ENCODE measurements at places on chromosomes 2 and 18.

DNA sequence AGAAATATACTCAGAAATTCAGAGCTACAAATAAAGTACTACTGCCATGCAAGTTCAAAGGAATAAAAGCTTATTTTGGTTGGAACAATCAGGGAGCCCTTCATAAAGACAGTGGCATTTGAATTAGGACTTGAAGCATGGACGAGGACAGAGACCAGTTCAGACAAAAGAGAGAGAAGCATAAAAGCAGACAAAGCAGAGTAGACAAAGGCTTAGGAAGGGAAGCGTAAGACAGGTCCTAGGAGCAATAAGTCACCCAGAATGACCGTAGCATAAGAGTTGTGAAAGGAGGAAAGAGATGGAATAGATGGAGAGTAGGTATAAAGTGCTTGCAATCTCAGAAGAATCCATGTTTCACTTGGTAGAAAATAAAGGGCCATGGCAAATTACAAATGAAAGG is 14.0 kb downstream of the PDE1A start:
- no peak for DNase-seq

DNA sequence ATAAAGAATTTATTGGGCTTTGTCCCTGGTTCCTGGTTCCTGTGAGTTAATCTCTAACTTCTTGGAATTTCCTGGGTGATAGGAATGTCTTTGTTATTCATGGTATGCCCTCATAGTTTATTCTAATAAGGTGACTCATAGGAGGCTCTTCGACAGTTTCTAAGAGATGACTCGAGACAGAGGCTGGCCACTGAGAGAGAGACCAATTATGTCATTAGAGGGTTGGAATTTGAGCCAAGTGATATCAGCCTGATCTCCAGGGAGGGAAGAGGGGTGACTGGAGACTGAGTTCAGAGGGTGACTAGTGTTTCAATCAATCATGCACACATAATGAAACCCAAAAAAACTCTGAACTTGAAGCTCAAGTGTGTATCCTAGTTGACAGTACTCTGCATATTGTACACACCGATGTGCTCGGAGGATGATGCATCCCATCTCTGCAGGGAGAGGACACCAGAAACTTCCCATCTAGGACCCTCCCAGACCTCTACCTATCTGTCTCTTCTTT is 185.7 kb downstream of the MTCL1 start:
- no peak for DNase-seq

GRCh38 chr2:7749895-7750559 is 832.8 kb downstream of the RNF144A start:
- DNase-seq: no peak

DNA sequence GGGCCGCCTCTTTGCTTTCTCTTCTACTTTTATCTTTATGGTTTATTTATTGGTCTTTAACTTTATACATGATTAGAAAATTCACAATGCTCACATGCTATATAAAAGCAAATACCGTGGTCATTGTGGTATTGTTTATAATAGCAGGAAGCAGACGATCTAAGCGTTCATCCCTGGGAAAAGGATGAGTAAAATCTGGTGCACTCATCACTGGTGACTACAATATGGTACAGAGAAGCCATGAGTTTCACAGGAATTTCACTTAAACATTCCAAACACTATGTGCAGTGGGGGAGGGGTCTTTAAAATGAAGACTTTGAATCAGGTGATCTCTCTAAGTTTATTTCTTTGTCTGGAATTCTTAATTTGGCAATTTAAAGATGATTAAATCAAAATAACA is 97.9 kb downstream of the SCN3A start:
- no peak for DNase-seq

DNA sequence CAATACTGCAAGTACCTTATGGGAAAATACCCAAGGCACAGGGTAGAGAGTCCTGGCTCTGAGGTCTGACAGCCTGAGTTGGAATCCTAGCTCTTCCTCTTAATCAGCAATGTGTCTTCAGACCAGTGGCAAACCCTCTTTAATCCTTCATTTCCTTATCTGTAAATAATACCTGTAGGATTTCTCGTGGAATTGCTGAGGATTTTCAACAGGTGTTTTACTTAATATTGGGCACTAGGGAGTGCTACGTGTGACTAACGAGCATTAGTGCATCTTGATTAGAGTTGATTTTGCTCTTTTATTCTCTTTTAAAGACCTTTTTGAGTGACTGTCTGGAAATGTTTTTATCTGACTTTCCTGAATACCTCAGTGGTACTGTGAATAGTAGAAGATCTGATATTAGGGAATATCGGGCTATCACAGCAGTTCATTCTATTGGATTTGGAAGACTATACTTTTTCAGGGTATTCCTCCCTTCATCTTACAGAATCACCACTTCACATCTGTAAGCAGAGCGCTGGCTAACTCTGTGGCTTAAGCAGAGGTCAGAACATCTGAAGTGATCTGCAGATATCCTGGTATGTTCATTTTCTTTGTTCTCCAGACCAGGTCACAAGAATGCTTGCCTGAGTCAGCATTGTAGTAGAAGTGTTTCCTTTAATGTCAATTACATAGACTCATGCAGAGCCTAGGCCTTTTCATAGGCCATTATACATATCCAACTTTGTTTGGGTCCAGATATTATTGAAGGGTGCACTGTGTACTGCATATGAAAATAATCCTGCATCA is 49.1 kb downstream of the ARHGAP28 start:
- no peak for DNase-seq

- peak; percentile 27 for DNase-seq
These were observed 108.0 kb downstream of the CDH19 start for GRCh38 chr18:66495844-66496243.

DNA sequence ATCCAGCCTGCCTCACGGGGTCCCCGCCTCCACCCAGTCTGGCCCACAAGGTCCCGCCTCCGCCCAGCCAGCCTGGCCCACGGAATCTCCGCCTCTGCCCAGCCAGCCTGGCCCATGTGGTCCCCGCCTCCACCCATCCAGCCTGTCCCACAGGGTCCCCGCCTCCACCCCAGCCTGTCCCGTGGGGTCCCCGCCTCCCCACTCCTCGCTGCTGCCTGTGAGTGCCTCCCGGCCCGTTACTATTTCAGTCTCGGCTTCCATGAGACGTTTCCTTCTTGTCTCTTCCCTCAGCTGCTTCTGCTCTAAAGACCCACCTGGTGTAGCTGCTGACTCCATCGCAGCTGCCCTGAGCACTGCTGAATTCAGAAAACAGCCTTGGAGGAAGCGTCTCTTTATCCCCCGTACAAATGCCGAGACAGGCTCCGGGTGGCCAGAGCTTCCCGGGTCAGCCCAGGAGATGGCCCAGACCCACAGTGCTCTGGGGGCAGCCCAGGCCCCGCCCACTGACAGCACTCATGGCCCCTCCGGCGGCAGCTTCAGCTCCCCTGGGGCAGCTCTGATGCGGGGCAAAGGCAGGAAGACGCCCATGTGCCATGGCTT is 69.8 kb downstream of the NFATC1 start:
- no peak for DNase-seq

DNA sequence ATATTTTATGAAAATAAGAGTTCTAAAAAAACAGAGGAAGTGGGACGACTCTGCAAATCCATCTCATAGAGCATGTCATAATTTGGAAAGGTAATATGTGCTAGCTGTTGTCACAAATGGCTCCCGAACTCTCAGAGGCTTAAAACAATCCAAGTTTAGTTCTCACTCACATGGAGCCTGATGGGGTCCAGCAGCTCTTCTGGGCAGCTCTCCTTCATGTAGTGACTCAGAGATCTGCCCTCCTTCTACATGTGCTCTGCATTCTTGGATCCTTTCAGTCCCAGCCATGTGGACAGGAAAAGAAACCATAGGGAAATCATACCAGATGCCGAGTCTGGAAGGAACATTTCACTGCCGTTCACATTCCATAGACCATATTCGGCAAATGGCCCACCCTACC is 180.1 kb upstream of the APCDD1 start:
- no peak for DNase-seq

GRCh38 chr2:204331180-204331579 is 214.1 kb upstream of the PARD3B start:
- DNase-seq: no peak

DNA sequence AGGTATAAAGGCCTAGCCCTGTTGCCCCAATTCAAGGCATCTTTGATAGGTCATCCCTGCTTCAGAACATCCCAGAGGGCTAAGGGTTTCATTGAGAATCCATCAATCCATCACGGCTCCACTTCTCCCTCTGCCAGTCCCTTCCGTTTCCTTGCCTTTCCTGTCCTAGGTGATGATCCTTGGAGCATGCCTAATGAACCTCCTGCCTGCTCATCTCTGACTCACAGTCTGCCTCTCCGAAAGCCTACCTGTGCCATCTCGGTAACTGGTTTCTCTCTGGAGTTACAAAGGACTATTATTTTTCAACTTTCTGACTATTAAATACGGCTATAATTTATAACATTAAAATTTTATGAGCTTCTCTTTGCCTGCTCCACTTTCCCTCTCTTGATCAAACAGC is 36.7 kb upstream of the OSBPL6 start:
- DNase-seq: no peak

DNA sequence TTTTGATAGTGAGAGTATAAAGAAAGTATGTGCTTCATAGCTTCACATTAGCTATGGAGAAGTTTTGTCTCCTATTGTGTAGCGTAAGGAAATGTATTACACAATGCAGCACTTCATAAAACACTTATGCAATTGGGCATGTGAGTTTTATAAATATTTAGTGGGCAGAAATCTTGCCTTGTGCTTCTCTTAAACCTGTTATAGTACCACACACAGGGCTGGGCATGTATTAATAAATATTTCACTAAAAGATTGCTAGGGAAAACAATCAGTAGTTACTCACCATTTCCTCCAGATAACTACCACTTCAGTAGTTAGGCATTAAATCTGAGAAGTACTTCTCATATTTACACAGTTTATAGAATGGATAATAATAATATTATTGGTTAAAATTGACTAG is 1080.8 kb upstream of the PIK3C3 start:
- DNase-seq: no peak

DNA sequence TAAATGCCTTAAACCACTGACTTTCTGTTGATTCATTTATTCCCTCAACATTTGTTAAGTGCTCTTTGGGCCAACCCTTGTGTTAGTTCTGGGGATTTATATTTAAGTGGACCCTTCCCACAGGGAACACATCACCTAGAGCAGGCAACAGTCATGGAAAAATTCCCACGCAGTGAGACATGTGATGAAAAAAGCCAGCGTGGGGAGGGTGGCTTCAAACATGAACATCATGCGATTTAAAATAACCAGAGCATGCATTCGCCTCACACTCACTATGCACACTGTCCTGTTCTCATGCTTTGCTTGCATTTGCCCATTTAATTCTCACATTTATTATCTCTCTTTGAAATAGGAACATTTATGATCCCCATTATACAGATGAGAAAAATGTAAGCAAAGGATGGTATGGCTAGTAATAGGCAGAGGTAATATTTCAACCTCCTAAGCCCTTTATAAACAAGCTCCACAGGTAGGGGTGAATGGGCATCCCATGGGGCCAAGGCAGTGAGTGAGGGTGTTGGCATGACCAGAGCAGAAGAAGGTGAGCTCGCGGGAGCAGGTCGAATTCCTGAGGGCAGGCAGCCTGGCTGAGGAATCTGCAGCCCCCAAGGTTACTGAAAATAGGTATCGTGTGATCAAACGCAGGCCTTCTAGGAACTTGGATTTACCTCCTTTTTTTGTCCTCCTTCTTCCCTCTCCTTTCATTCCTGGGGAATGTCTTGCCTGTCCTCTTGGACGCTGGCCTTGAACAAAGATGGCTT is 297.8 kb downstream of the MYCN start:
- DNase-seq: no peak

DNA sequence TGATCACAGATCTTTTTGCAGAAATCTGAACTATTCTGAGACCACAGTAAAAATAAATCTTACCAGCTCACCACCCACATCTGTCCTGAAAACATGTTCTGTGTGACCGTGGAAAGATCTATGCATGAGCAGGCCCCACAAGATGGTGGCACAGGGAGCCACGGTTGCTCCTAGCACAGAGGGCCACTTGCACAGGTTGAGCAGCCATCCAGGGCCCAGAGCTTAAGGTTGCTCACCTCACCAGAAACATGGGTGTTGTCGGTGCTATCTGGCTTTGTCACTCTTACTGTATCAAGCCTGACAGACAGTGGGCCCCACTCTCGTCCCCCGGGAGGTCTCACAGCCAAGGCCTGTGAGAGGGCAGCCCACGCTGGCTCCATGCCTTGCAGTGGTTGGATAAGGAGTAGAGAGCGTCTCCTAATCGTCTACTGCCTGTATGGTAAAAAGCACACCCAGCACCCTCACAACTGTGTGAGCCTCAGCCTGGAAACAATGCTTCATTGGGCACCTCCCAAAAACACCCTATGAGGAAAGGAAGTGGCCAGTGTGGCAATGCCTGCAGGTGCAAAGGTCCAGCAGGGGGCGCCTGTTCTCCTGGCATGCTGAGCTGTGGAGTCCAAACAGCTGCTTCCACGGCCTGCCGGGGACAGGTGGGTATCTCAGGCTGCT is 19.6 kb downstream of the TUBB6 start:
- DNase-seq: peak; percentile 92

DNA sequence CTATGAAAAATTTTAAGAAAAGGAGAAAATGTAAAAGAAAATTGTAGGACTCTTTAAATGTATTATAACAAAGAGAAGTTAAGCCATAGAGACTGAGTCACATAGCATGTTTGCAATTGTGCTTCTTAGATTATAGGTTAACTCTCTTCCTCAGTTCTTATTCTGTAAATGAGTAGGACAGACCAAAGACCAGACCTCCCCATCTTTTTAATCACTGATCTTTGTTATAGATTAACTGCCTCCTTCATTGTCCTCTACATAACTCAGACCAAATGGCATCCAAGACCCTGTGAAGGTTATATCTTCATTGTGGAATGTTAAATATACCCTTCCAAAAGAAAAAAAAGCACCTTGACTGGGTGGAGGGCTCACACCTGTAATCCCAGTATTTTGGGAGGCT is 316.9 kb upstream of the LRRTM4 start:
- DNase-seq: no peak

GRCh38 chr2:45836740-45837139 is 185.3 kb downstream of the PRKCE start:
- no peak for DNase-seq

GRCh38 chr2:171146633-171147032 is 14.1 kb downstream of the TLK1 start:
- no peak for DNase-seq

- DNase-seq: peak; percentile 37
These were observed 33.0 kb upstream of the PTH2R start for GRCh38 chr2:208373460-208374089.

GRCh38 chr18:21761471-21762115 is 21.0 kb downstream of the MIB1 start:
- DNase-seq: no peak

GRCh38 chr2:234995332-234996068 is 43.7 kb downstream of the SH3BP4 start:
- no peak for DNase-seq

DNA sequence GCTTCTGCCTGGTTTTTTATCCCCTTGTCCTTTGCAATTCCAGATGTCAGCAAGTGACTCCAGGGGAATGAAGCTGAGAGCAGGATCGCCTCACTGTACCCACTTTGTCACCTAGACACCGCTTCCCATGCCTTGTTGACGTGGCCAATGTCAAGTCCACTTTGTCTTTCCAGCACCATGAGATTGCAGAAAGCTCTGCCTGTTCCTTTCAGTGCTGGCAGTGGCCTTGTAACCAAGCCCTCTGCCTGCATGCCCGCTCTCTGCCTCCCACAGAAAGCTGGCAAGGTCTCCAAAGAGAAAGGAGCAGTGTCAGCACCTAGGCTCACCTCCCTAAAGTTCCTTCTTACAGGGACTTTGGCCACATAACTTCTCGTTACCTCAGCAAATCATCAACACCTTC is 282.2 kb upstream of the ST6GAL2 start:
- DNase-seq: no peak
